ENCODE measurements at places on chromosomes 3 and 15. TPM values are rescaled to one million over a fixed set of nuclear protein-coding genes. Genes with fewer than 3 reads are reported as not detected.
A peak's percentile ranks its signal among the peaks of the same experiment; 100 is the strongest.

- H3K36me3 ChIP-seq = no peaks in the 10 kb centered on the region
- no peak overlapping the region for H3K4me3 ChIP-seq
- H3K27me3 ChIP-seq = no peaks in the 10 kb centered on the region
- H3K4me1 ChIP-seq = no peaks in the 10 kb centered on the region
Measured at GRCh38 chr3:156174229-156174847, 54.0 kb downstream of the KCNAB1 start.

DNA sequence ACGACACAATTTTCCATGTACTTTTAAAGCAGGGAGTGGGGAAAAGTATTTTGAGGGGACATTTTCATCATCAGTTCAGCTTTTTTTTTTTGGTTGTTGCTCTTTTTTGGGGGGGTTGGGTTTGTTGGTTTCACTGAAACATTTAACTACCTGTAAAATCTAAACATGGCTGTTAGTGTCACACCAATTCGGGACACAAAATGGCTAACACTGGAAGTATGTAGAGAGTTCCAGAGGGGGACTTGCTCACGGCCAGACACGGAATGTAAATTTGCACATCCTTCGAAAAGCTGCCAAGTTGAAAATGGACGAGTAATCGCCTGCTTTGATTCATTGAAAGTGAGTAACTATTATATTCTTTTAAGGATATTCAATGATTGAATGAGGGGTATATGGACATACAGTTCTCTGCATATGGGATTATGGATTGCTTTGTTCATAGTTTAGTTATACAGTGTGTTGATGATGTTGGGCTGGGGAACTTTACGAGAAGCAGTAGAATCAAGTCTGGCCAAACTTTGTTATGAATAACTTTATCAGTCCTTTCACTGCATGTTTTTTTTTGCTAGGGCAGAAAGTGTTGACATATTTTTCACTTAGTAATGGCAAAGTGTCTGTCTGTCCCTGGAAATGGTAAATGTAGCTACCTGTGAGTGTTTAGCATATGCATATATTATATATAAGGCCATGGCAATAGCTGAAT is 31.5 kb downstream of the MBNL1 start:
- no peaks in the 10 kb centered on the region for H3K27me3 ChIP-seq
- peaks cover 94% of the 10 kb centered on the region for H3K4me1 ChIP-seq
- H3K36me3 ChIP-seq = no peaks in the 10 kb centered on the region
- peak overlapping the region; percentile 73 for H3K4me3 ChIP-seq
- H3K27ac ChIP-seq = peak overlapping the region; percentile 88

DNA sequence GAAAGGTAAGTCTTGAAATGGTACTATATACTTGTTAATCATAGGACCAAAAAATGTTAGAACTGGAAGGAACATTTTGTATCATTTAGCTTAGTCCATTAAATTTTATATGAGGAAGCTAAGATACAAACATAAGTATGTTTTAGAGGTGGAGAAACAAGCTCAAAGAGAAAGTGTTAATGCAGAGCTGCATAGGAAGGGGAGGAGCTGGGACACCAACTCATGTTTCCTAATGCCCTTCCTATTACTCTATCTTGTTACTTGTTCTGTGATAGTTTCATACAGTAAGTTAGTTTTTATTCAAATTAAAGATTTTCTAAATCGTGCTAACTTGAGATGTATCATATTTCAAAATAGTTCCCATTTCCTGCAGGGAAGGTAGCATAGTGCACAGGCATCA is 7.4 kb downstream of the SLC35A5 start:
- no peak for ATAC-seq
- peaks cover 84% of the 10 kb centered on the region for H3K36me3 ChIP-seq
- no peak overlapping the region for H3K4me3 ChIP-seq
- no peaks in the 10 kb centered on the region for H3K27me3 ChIP-seq

GRCh38 chr3:117035745-117036144 is 326.2 kb downstream of the TUSC7 start:
- H3K4me3 ChIP-seq = no peak overlapping the region
- peak; percentile 66 for ATAC-seq
- no peaks in the 10 kb centered on the region for H3K36me3 ChIP-seq
- no peaks in the 10 kb centered on the region for H3K4me1 ChIP-seq

- H3K27ac ChIP-seq = no peak overlapping the region
- H3K27me3 ChIP-seq = no peaks in the 10 kb centered on the region
- H3K4me1 ChIP-seq = no peaks in the 10 kb centered on the region
- no peaks in the 10 kb centered on the region for H3K36me3 ChIP-seq
- no peak overlapping the region for H3K4me3 ChIP-seq
- no peak for ATAC-seq
Measured at GRCh38 chr3:190695994-190696393, 166.5 kb downstream of the GMNC start.

GRCh38 chr3:128123156-128123537 is 465 bp downstream of the RUVBL1 start:
- peaks cover 5% of the 10 kb centered on the region for H3K36me3 ChIP-seq
- H3K4me1 ChIP-seq = no peaks in the 10 kb centered on the region
- H3K4me3 ChIP-seq = peak overlapping the region; percentile 92
- no peaks in the 10 kb centered on the region for H3K27me3 ChIP-seq
- ATAC-seq = no peak
- peak overlapping the region; percentile 82 for H3K27ac ChIP-seq

- no peaks in the 10 kb centered on the region for H3K4me1 ChIP-seq
- no peaks in the 10 kb centered on the region for H3K36me3 ChIP-seq
- no peak overlapping the region for H3K4me3 ChIP-seq
- no peaks in the 10 kb centered on the region for H3K27me3 ChIP-seq
- ATAC-seq = no peak
Measured at GRCh38 chr3:42556089-42556632, 25.6 kb downstream of the SEC22C start.

GRCh38 chr3:185561958-185562357 is 9.6 kb upstream of the LIPH start:
- no peak overlapping the region for H3K4me3 ChIP-seq
- H3K27ac ChIP-seq = no peak overlapping the region
- no peak for ATAC-seq
- H3K27me3 ChIP-seq = peaks cover 26% of the 10 kb centered on the region
- H3K4me1 ChIP-seq = no peaks in the 10 kb centered on the region

- ATAC-seq = no peak
- no peak overlapping the region for H3K4me3 ChIP-seq
- no peak overlapping the region for H3K27ac ChIP-seq
Measured at GRCh38 chr3:176562331-176562730, 635.0 kb downstream of the TBL1XR1 start.

DNA sequence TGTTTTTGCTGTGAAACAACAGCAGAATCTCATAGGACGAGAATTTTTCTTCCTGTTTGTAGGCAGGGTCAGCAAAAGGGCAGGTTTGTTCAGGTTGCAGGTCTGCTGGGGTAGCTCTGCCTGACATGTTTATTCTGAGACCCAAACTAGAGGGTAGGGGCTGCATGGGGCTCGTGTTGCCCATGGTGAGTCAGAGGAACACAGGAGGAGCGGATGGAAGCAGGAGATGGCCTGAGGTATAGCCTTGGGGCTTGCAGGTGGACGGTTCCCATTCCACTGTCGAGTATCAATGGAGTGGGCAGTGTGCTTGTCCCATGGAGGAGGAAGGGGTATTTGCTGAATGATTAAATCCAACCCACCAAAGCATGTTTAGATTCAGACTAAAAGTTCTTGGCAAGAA is 138.9 kb downstream of the APBA2 start:
- no peak overlapping the region for H3K4me3 ChIP-seq
- no peak overlapping the region for H3K27ac ChIP-seq
- H3K4me1 ChIP-seq = no peaks in the 10 kb centered on the region
- no peak for ATAC-seq
- H3K27me3 ChIP-seq = no peaks in the 10 kb centered on the region
- no peaks in the 10 kb centered on the region for H3K36me3 ChIP-seq

GRCh38 chr15:100297812-100298211 is 44.0 kb downstream of the ADAMTS17 start:
- no peak overlapping the region for H3K4me3 ChIP-seq
- ATAC-seq = no peak
- no peak overlapping the region for H3K27ac ChIP-seq
- H3K4me1 ChIP-seq = no peaks in the 10 kb centered on the region
- H3K27me3 ChIP-seq = no peaks in the 10 kb centered on the region

Gene TTLL13
- total RNA-seq = not detected

Gene PIERCE2
- 5.4 TPM for total RNA-seq

Gene BTLA
- 0.08 TPM for total RNA-seq

Gene FETUB
- total RNA-seq = not detected

Gene CD276
- total RNA-seq = 61.5 TPM
